ENCODE measurements at places on chromosomes 1 and 21. TPM values are rescaled to one million over a fixed set of nuclear protein-coding genes. Genes with fewer than 3 reads are reported as not detected.

GRCh38 chr1:202915146-202915545, 11.9 kb downstream of the KLHL12 start:
- DNase-seq = no peak

GRCh38 chr1:15803380-15803779, 4.1 kb downstream of the UQCRHL start:
- DNase-seq = no peak

DNA sequence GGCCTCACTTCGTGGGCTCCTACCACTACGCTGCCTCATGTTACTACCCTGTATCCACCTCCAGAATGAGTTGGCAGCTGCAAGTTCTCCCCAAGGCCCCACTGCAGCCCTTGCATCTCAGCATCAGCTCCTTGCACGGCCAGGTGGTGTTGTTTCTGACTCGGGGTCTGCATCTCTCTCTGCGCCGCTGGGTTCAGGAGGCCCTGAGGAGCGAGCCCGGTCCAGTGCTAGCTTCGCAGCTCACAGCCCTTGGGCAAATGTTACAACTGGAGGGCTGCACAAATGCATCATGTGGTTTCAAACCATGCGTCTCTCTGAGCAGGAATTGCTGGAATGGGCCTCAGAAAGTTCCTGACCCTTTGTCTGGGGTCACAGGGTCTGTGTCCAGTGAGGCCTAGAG, 3.2 kb upstream of the CLDN14 start:
- DNase-seq = no peak

DNA sequence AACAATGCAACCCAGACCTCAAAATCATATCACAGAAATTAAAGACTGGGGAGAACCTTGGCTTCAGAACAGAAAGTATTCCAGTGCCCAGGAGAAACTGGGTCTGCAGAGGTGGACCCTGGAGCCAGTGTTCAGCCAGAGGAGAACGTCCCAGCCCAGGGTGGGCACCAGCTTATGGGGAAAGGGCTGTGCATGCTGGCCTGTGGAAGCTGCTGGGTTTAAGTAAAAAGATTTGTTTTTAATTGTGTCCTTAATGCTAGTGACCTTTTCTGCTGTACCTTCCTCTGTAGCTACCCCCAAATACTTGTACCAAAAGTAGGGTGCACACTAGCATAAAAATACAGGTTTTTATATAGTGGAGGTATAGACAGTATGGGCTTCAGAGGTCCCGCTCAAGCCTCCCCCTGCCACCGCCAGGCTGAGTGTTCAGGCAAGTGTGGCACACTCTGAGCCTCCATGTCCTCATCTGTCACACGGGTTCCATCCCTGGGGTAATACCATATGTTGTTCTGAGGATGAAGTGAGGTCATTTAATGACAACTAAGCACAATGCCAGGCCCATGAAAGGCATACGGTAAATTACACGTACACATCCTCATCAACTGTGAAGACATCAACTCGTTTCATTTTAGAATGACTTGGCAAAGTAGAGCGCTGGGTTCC, 47.0 kb downstream of the SLC37A1 start:
- no peak for DNase-seq

DNA sequence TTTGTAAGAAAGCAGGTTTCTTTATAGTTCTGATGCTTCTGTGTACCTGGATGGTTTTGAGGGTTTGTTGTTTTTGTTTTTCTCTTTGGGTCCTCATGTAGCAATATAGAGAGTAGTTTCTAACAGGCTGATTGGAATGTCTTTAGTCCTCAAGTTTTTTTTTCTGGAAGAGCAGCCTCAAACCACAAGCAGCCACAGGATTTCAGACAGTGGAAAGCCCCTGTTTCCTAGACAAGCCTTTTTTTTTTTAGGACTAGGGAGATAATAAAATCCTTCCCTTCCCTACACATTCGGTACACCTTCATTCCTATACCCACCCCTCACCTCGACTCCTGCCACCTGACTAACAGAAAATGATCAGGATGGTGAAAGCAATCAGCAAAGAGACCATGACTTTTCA, 47.6 kb downstream of the ACP6 start:
- DNase-seq = no peak

DNA sequence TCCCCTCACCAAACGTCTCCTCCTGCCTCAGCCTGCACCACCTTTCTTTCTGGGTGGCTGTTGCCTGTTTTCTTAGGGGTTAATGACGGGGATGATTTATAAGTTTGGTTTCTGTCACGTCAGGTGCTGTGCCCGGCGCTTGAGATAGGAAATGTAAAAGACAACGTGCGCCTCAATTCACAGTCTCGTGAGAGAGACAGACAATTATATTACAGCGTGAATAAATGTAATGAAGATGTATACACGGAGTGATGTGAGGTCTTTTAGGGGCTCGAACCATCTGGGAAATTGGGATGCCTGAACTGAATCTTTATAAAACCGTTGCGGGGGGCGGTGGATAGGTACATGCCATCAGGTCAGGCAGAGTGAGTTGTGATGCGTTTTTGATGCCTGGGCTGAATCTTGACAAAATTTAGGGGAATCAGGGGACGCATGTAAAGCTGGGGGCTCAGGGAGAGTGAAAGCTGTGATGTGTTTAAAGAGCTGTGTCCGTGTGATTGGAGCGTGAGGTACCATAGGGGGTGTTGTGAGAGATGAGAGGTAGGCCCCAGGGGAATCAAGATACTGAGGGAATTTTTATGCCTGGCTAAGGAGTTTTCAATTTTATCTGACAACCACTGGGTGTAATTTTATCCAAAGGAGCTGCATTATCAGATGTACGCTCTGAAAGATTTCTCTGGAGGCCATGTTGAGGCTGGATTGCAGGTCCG, 831 bp downstream of the TIPRL start:
- no peak for DNase-seq

KIAA0040 gene
- total RNA-seq = 22.8 TPM

Measured in Right ventricle myocardium inferior (tissue), 1 donor.